Right atrium auricular region (tissue), 2 donors: ENCODE measurements at places on chromosomes 1 and 21.

DNA sequence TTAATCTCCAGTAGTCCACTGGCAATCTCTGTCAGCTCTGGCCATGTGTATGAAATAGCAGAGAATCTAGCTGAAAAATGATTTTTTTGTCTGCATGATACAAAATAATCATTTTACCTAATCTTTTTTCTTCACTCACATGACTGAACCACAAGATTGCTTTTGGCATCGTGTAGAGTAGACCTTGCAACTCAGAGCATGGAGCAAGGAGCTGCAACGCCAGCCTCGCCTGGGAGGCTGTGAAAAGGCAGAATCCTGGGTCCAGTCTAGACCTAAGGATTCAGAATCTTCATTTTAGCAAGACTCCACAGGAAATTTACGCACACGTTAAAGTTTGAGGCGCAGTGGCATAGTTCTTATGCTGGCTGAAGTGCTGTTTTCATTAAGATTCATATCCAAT lies 40.2 kb downstream of the TOMM20 start:
- H3K4me1 ChIP-seq, result no peaks in the 10 kb centered on the region
- no peak overlapping the region for H3K4me3 ChIP-seq
- DNase-seq, result no peak
- no peaks in the 10 kb centered on the region for H3K36me3 ChIP-seq
- H3K27ac ChIP-seq, result no peak overlapping the region

DNA sequence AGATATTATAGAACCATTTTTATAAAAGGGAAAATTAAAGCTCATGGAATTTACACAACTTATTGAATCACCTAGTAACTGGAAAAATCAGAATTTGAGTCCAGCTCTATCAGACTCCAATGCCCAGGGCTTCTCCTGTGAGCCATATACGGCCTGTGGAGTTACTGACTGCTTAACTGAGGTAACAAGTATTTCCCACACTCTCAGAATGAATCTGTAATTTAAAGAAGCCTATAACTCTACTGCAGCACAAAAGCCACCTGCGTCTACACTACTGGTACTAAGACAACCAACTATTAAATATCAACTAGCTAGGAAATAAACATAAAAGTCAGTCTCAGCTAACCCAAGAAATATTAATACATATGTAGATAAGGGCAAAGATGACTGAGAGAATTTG lies 29.4 kb downstream of the SMYD3 start:
- no peaks in the 10 kb centered on the region for H3K36me3 ChIP-seq
- no peak for DNase-seq
- H3K4me3 ChIP-seq, result no peak overlapping the region
- H3K27ac ChIP-seq, result no peak overlapping the region

GRCh38 chr1:62396871-62397270 lies 40.0 kb upstream of the USP1 start:
- H3K36me3 ChIP-seq, result no peaks in the 10 kb centered on the region
- H3K27me3 ChIP-seq, result no peaks in the 10 kb centered on the region
- no peak overlapping the region for H3K27ac ChIP-seq
- H3K4me3 ChIP-seq, result no peak overlapping the region
- DNase-seq, result no peak
- no peaks in the 10 kb centered on the region for H3K4me1 ChIP-seq

DNA sequence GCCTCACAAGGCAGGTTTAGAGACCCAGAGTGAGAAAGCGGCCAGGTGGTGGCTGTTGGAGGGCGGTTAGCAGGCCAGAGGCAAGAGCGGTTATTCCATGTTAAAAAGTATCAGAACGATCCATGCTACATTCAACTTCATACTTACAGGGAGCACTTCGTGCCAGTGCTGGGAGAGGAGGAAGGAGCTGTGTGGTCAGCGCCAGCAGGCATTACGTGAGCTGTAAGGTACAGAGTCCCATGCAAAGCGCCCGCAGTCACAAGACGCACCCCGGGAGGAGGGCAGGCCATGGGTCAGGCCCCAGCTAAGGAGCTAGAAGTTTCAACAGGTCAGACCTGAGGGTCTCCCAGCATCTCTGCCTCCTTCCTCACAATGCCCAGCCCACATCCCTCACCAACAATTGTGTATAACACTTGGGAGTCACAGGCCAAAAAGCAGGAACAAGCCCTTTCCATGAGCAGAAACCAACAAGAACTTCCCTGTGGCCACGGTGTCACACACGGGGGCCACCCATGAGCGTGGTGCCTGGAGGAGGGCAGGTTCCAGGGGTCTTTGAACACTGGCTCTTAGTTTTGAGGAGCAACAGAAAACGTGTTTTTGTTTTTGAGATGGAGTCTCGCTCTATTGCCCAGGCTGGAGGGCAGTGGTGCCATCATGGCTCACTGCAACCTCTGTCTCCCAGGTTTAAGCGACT lies 21.8 kb upstream of the GPR153 start:
- H3K4me3 ChIP-seq, result no peak overlapping the region
- no peak for DNase-seq
- no peaks in the 10 kb centered on the region for H3K27me3 ChIP-seq
- no peaks in the 10 kb centered on the region for H3K4me1 ChIP-seq

- H3K4me3 ChIP-seq, result no peak overlapping the region
- H3K27ac ChIP-seq, result no peak overlapping the region
- no peaks in the 10 kb centered on the region for H3K4me1 ChIP-seq
- H3K27me3 ChIP-seq, result no peaks in the 10 kb centered on the region
- no peaks in the 10 kb centered on the region for H3K36me3 ChIP-seq
- no peak for DNase-seq
Observed at GRCh38 chr1:162087111-162087510, 17.6 kb downstream of the NOS1AP start.

DNA sequence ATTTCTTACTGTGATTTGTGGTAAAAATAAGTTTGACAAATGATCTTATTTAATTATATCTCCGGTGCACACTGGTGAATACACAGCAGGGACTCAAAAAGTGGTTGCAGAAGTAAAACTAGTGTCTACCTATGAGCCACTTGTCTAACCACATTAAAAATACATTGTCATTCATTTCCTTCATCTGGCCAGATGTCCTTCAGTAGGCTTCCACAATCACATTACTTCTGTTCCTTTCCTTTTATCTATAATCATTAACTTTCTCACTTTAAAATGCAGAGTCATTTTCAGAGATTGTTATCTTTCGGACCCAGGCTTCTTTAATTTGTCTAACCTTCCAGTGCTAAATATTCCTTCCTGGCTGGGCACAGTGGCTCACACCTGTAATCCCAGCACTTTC lies 3.0 kb downstream of the RBBP5 start:
- no peak overlapping the region for H3K4me3 ChIP-seq
- H3K27me3 ChIP-seq, result no peaks in the 10 kb centered on the region

- H3K36me3 ChIP-seq, result no peaks in the 10 kb centered on the region
- H3K4me1 ChIP-seq, result no peaks in the 10 kb centered on the region
- no peak for DNase-seq
- no peak overlapping the region for H3K27ac ChIP-seq
- H3K27me3 ChIP-seq, result no peaks in the 10 kb centered on the region
- H3K4me3 ChIP-seq, result no peak overlapping the region
Observed at GRCh38 chr1:52571783-52572182, 18.9 kb upstream of the TUT4 start.

GRCh38 chr1:8847990-8848389 lies 30.5 kb downstream of the ENO1 start:
- H3K27ac ChIP-seq, result peak overlapping the region; percentile 79
- H3K4me1 ChIP-seq, result peaks cover 38% of the 10 kb centered on the region
- no peak for DNase-seq
- H3K4me3 ChIP-seq, result no peak overlapping the region
- no peaks in the 10 kb centered on the region for H3K27me3 ChIP-seq

GRCh38 chr1:170027760-170028159 lies 46.7 kb downstream of the KIFAP3 start:
- DNase-seq, result no peak
- H3K4me1 ChIP-seq, result no peaks in the 10 kb centered on the region
- H3K27me3 ChIP-seq, result no peaks in the 10 kb centered on the region
- no peak overlapping the region for H3K4me3 ChIP-seq

DNA sequence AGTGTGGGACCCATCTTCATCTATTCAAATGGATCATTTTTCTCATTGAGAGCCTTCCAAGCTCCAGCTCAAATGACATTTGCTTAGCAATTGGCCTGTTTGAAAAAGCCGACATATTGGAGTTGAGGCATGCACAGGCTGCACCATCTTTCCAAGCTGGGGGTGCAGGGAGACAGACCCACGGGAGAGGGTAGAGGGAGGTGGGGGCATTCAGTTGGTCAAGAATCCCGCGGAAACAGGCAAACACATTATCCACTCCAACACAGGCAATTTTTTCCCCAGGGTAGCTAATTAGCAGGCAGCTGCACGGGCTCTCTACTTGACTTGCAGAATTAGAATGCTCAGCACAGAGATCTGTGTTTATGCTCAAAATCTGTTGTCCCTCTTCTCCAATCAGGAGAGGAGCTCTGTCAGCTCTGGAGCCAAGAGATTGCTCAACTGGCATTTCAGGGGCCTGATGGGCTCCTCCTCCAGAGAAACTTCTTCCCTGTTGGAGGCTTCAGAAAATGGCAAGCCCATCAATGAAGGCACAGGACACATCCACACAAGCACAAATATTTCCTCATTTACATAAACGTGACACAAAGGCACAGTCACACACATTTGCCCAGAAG lies 267.8 kb downstream of the FOXD2 start:
- H3K27ac ChIP-seq, result no peak overlapping the region
- H3K27me3 ChIP-seq, result peaks cover 9% of the 10 kb centered on the region
- H3K4me3 ChIP-seq, result no peak overlapping the region
- DNase-seq, result no peak
- no peaks in the 10 kb centered on the region for H3K36me3 ChIP-seq

GRCh38 chr21:17930093-17930492 lies 110.9 kb upstream of the C21orf91 start:
- H3K36me3 ChIP-seq, result no peaks in the 10 kb centered on the region
- DNase-seq, result no peak
- no peak overlapping the region for H3K27ac ChIP-seq
- no peaks in the 10 kb centered on the region for H3K4me1 ChIP-seq
- no peaks in the 10 kb centered on the region for H3K27me3 ChIP-seq

DNA sequence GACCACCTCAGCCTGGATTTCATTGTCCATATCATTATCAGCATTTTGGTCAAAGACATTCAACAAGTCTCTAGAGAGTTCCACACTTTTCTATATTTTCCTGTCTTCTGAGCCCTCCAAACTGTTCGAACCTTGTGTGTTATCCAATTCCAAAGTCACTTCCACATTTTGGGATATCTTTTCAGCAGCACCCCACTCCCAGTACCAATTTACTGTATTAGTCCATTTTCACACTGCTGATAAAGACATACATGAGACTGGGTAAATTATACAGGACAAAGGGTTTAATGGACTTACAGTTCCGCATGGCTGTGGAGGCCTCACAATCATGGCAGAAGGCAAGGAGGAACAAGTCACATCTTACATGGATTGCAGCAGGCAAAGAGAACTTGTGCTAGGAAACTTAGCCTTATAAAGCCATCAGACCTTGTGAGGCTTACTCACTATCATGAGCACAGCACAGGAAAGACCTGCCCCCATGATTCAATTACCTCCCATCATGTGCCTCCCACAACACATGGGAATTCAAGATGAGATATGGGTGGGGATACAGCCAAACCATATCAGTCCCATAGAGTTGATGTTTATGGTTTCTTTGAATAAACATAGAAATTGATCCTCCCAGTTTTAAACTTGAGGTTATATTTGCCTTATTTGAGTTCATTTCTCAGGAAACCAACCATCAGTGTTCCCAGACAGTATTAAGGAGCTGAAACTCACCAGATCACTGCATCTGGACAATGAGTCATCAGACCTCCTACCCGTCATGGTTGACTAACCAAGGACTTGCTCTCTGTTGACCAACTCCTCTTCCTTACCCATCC lies 322.7 kb upstream of the DUSP10 start:
- no peaks in the 10 kb centered on the region for H3K36me3 ChIP-seq
- H3K27me3 ChIP-seq, result no peaks in the 10 kb centered on the region
- H3K4me3 ChIP-seq, result no peak overlapping the region
- H3K27ac ChIP-seq, result no peak overlapping the region
- DNase-seq, result no peak
- no peaks in the 10 kb centered on the region for H3K4me1 ChIP-seq

GRCh38 chr1:112841825-112842224 lies 114.2 kb downstream of the SLC16A1 start:
- no peak overlapping the region for H3K27ac ChIP-seq
- H3K4me3 ChIP-seq, result no peak overlapping the region
- H3K36me3 ChIP-seq, result no peaks in the 10 kb centered on the region
- no peaks in the 10 kb centered on the region for H3K27me3 ChIP-seq

- no peaks in the 10 kb centered on the region for H3K27me3 ChIP-seq
- H3K36me3 ChIP-seq, result no peaks in the 10 kb centered on the region
- no peak for DNase-seq
- no peak overlapping the region for H3K27ac ChIP-seq
- no peaks in the 10 kb centered on the region for H3K4me1 ChIP-seq
Observed at GRCh38 chr1:6724517-6725141, 23.0 kb upstream of the DNAJC11 start.

- peak within 1 kb of the TSS; percentile 68 for H3K4me3 ChIP-seq
- H3K27me3 ChIP-seq, result no peaks in the 10 kb centered on the region
- no peaks in the 10 kb centered on the region for H3K36me3 ChIP-seq
- DNase-seq, result peak; percentile 88
- peak within 1 kb of the TSS; percentile 80 for H3K27ac ChIP-seq
Observed at GRCh38 chr1:201888282-201889089, at the start of gene SHISA4. Gene SHISA4 (plus strand): TSS chr1:201888898. CDS start chr1:201888995, 97 bp downstream.

DNA sequence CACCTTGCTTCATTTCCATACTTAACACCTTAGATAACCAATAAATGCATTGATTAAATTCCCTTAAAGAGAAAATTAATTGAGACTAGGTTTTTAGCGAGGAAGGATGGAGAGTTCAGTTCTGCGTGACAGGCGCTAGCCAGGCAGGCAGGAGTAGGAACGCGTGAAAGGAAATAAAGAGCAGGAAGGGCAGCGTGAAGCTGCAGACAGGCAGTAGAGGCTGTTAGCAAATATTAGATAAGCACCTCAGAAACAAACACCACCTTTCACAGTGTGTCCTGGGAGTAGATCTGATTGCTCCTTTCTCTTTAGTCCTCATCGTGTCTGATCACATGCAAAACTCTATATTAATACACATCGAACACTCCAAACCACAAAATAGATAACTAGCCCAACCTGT lies 282.7 kb upstream of the ADGRL2 start:
- H3K4me3 ChIP-seq, result no peak overlapping the region
- peaks cover 6% of the 10 kb centered on the region for H3K4me1 ChIP-seq
- H3K27me3 ChIP-seq, result no peaks in the 10 kb centered on the region
- no peak for DNase-seq

DNA sequence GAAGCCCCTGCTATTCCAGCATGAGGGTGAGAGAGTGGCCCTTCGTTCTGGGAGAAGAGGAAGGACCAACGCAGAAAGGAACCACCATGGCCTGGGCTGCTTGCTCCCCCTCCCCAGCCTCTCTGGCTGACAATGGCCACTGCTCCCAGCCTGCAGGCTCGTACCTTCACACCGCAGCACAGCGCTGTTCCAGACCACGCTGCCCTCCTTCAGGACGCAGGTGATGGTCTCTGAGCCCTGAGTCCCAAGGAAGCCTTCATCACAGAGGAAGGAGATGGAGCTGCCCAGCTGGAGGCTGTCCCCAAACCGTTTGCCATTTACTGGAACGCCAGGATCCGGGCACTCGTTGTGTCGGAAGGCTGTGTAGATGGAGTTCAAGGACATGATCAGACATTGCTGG lies 124.9 kb upstream of the HMGB4 start:
- H3K36me3 ChIP-seq, result no peaks in the 10 kb centered on the region
- H3K4me1 ChIP-seq, result no peaks in the 10 kb centered on the region
- no peak overlapping the region for H3K4me3 ChIP-seq
- DNase-seq, result no peak
- H3K27me3 ChIP-seq, result no peaks in the 10 kb centered on the region
